ENCODE measurements at places on chromosomes 4 and X. TPM values are rescaled to one million over a fixed set of nuclear protein-coding genes. Genes with fewer than 3 reads are reported as not detected.

GRCh38 chr4:173214661-173215060, 46.0 kb downstream of the GALNT7 start:
- H3K4me3 ChIP-seq = no peak overlapping the region
- H3K4me1 ChIP-seq = peaks cover 18% of the 10 kb centered on the region
- no peaks in the 10 kb centered on the region for H3K27me3 ChIP-seq
- DNase-seq = no peak
- H3K36me3 ChIP-seq = no peaks in the 10 kb centered on the region

- peaks cover 2% of the 10 kb centered on the region for H3K4me1 ChIP-seq
- no peaks in the 10 kb centered on the region for H3K27me3 ChIP-seq
- H3K27ac ChIP-seq = no peak overlapping the region
- H3K4me3 ChIP-seq = no peak overlapping the region
- H3K36me3 ChIP-seq = no peaks in the 10 kb centered on the region
- DNase-seq = no peak
Observed at GRCh38 chrX:53356186-53356585, 66.3 kb downstream of the SMC1A start.

DNA sequence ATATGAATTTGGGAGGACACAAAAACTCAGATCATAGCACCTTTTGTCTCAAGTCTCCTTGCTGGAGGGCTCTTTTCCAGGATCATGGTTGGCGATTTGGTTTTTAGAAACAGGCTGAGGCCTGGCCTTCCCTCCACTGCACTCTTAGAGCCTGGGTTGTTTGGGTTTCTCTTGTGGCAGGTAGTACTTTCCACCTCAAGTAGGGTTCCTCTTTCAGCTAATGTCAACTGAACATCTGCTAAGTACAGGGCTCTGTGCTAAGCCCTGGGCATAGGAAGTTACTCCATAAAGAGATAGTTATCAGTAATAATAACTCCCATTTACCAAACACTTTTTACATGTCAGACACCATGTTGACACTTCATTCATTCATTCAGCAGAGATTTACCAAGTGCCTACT, 28.2 kb upstream of the APLN start:
- H3K36me3 ChIP-seq = peaks cover 5% of the 10 kb centered on the region
- DNase-seq = no peak
- peaks cover 5% of the 10 kb centered on the region for H3K4me1 ChIP-seq

GRCh38 chrX:150465881-150466775, 102.3 kb upstream of the MTM1 start:
- DNase-seq = no peak
- no peaks in the 10 kb centered on the region for H3K27me3 ChIP-seq
- no peaks in the 10 kb centered on the region for H3K36me3 ChIP-seq
- no peaks in the 10 kb centered on the region for H3K4me1 ChIP-seq
- H3K4me3 ChIP-seq = no peak overlapping the region

DNA sequence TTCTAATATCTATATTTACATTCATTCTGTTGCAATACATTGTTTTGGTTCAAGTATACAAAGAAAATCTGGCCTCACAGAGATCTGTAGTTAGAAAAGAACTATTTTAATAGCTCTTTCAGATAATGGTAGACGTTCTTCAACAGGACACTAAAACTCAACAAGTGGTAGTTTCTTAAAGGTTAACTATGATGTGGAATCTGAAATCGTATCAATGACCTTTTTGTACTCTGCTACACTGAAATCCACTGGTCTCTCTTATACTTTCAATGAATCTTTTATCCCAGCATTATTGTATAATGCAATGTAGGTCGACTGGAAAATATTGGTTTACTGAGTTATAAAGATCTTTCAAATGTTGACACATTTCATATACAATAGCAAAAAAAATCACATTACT, 12.7 kb downstream of the TMEM185A start:
- peaks cover 8% of the 10 kb centered on the region for H3K4me1 ChIP-seq
- H3K4me3 ChIP-seq = no peak overlapping the region
- H3K27me3 ChIP-seq = no peaks in the 10 kb centered on the region
- no peak for DNase-seq
- H3K27ac ChIP-seq = no peak overlapping the region
- H3K36me3 ChIP-seq = no peaks in the 10 kb centered on the region

GRCh38 chrX:115713460-115713859, 152.5 kb downstream of the PLS3 start:
- H3K27me3 ChIP-seq = no peaks in the 10 kb centered on the region
- no peak for DNase-seq

DNA sequence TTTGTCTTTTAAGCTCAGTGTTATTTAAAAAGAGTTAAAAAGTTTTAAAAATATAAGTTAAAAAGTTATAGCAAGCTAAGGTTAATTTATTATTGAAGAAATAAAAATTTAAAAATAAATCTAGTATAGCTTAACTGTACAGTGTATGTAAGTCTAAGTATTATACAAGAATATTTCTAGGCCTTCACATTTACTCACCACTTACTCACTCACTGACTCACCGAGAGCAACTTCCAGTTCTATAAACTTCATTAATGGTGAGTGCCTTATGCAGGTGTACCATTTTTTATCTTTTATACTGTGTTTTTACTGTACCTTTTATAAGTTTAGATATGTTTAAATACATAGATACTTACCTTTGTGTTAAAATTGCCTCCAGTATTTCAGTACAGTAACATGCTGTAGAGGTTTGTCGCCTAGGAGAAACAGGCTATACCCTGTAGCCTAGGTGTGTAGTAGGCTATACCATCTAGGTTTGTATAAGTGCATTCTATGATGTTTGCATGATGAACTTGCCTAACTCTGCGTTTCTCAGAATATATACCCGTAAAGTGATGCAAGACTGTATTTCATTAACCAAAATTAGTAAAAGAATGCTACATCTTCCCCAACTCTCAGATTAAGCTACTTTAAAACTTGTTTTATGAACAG, 202.9 kb downstream of the CFAP299 start:
- H3K27ac ChIP-seq = no peak overlapping the region
- no peak overlapping the region for H3K4me3 ChIP-seq
- H3K36me3 ChIP-seq = peaks cover 5% of the 10 kb centered on the region
- no peak for DNase-seq
- H3K4me1 ChIP-seq = peaks cover 14% of the 10 kb centered on the region
- H3K27me3 ChIP-seq = peaks cover 17% of the 10 kb centered on the region

DNA sequence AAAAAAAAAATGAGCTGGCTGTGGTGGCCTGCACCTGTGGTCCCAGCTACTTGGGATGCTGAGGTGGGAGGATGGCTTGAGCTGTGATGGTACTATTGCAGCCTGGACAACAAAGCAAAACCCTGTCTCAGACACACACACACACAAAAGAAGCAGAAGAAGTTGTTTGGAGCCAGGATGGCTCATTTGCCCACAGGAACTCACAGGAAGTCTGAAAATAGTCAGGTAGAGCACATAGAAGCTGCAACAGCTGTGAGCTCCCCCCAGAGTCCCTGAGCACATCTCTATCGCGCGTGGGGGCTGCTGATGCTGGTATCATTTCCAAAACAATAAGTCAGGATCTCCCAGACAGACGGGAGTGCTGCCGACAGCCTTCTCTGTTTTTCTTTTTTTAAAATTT, 13.4 kb upstream of the DHRSX start:
- H3K27me3 ChIP-seq = peaks cover 7% of the 10 kb centered on the region
- DNase-seq = no peak
- peaks cover 2% of the 10 kb centered on the region for H3K4me1 ChIP-seq
- no peak overlapping the region for H3K4me3 ChIP-seq
- H3K27ac ChIP-seq = no peak overlapping the region

DNA sequence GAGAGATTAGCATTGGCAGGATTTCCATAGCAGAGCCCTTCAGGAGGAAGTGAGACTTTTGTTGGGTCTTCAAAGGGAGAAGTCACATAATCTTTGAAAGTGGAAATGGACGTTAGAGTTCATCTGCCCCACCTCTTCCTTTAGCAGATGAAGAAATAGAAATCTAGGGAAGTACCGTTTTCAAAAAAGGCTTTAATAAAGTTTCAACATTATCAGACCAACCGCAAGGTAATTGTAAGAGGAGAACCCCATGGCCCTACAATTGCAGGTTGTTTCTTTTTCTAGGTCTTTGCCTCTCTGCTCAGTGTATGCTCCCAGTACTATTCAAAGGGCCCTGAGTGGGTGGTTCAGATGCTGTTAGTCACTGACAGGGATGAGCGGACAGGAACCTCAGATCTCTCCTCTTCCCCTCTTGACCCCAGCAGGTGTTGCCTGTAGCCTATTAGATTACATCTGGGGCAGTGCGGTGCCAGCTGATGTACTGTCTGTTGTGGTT, 48.6 kb upstream of the AP1S2 start:
- H3K4me1 ChIP-seq = no peaks in the 10 kb centered on the region
- no peak overlapping the region for H3K4me3 ChIP-seq
- H3K27me3 ChIP-seq = no peaks in the 10 kb centered on the region
- peaks cover 2% of the 10 kb centered on the region for H3K36me3 ChIP-seq
- H3K27ac ChIP-seq = no peak overlapping the region

DNA sequence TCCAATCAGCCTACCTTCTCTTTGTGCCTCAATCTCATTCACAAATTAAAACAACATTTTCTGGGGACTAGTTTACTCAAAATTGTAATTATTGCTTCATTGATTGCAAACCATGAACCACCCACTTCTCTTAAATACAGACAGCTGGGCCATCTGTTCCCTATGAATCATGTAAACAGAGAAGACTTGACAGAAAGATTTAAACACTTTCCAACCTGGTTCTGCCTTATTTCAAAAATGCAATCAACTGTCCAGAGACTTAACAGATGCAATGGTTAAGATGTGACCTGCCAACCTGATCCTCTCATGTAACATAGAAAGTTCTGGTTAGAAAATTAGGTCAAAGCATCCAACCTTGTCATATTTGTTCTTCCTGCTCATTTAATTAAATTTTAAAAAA, 20.8 kb upstream of the SERTM2 start:
- H3K4me1 ChIP-seq = no peaks in the 10 kb centered on the region
- H3K36me3 ChIP-seq = peaks cover 2% of the 10 kb centered on the region
- no peak overlapping the region for H3K4me3 ChIP-seq
- no peak for DNase-seq
- no peak overlapping the region for H3K27ac ChIP-seq

DNA sequence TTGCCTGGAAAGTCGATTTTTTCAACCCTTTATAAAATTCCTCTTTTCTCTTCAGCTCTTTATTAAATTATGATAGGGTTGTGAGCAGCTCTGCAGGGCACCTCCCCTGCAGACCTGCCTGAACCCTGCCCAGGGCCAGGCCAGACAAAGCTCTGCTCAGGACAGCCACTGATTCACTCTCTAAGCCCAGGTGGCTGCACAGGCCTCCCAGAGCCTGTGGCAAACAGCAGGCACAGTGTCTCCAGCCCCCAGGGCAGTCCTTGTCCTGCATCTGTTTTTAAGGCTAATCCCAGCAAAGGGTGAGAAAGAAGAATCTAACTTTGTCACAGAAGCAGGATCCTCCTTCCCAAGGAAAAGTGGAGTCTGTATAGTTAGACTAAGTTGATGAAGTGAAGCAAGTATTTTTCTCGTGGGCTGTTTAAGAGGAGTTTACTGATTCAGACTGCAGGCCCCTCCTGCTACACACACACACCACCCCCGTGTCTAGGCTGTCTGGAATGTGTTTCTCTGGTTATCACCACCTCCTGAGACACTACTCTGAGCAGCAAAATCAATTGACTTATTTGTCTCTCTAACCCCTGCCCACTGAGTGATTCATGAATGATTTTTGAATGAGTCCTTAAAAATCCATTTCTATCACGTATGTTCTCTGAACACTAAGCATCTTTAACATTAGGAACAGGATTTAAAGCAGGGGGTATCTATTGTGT, 101.7 kb downstream of the CHIC2 start:
- no peak overlapping the region for H3K4me3 ChIP-seq
- DNase-seq = no peak
- no peak overlapping the region for H3K27ac ChIP-seq
- H3K4me1 ChIP-seq = no peaks in the 10 kb centered on the region
- no peaks in the 10 kb centered on the region for H3K36me3 ChIP-seq

GRCh38 chr4:76581077-76581962, 146.3 kb downstream of the SHROOM3 start:
- H3K36me3 ChIP-seq = peaks cover 2% of the 10 kb centered on the region
- peaks cover 62% of the 10 kb centered on the region for H3K27me3 ChIP-seq

DNA sequence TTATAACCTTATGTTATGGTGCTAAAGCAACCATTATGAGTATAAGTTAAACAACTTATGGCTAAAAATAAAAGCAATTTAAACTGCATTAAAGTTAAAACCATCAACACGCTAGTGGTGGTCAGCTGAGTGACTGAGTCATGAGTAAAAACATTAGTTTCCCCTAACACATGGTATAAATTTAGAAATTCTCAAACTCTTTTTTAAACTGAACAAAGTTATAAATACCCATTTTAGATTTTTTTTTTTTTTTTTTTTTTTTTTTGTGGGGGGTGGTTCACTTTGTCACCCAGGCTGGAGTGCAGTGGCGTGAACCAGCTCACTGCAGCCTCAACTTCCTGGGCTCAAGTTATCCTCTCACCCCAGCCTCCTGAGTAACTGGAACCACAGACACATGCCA, 5.4 kb upstream of the BBS7 start:
- H3K4me3 ChIP-seq = no peak overlapping the region
- H3K27me3 ChIP-seq = peaks cover 27% of the 10 kb centered on the region
- peaks cover 3% of the 10 kb centered on the region for H3K4me1 ChIP-seq
- H3K27ac ChIP-seq = no peak overlapping the region
- no peaks in the 10 kb centered on the region for H3K36me3 ChIP-seq
- no peak for DNase-seq

- no peaks in the 10 kb centered on the region for H3K27me3 ChIP-seq
- DNase-seq = no peak
- peaks cover 5% of the 10 kb centered on the region for H3K4me1 ChIP-seq
Observed at GRCh38 chrX:340641-341423, 22.2 kb upstream of the GTPBP6 start.

Gene FAM199X
- 14.1 TPM for total RNA-seq

Gene TMEM35A
- not detected for total RNA-seq

Gene IGFBP7
- total RNA-seq = 0.37 TPM

Gene PPP1R2C
- total RNA-seq = not detected

Gene FRMPD3
- 0.17 TPM for total RNA-seq

Gene SAGE1
- total RNA-seq = not detected

Gene CT45A2
- total RNA-seq = not detected

Gene SGMS2
- 0.32 TPM for total RNA-seq

Gene RTL3
- total RNA-seq = not detected
